ENCODE measurements at places on chromosomes 13 and 19.

- DNase-seq = no peak
These were observed 31.7 kb downstream of the ARHGAP35 start for GRCh38 chr19:46892252-46893179.

GRCh38 chr19:38036707-38037611 lies 130.0 kb downstream of the SIPA1L3 start:
- DNase-seq = peak; percentile 66

GRCh38 chr13:97242755-97243497 lies 20.8 kb downstream of the MBNL2 start:
- no peak for DNase-seq

DNA sequence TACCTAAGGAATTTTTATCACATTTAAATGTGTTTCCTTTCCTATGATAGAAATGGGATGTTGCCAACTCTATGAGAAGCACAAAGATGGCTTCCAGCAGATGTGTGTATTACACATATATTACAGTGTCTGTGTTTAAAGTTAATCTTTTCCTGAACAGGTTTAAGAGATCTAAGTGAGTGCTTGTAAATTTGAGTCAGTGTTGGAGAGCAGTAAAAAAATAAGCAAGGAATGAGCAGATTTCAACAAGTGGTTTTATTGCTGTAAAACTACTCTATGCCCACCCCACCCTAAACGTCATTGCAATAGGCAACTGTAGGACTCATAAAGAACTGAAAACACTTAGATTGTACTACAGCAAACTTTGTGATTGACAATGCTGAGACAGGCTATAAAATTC lies 248.7 kb downstream of the KLF5 start:
- DNase-seq = no peak

GRCh38 chr19:16070366-16070990 lies 5.8 kb upstream of the TPM4 start:
- no peak for DNase-seq

- no peak for DNase-seq
These were observed 88.6 kb downstream of the FGF9 start for GRCh38 chr13:21759463-21759862.

DNA sequence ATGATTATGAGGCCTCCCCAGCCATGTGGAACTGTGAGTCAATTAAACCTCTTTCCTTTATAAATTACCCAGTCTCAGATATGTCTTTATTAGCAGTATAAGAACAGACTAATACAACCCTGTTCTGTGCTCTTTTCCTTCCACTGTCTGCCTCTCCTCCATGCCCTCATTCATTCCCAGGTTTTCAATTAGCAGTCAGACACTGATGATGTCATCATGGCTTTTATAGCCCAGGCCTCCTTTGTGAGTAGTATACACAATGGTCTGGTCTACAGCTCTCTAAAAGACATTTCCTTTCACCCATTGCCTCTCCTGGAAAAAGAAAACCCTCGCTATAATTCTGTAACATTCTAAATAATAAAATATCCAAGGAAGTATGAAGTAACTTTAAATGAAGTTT lies 25.5 kb downstream of the FGF14 start:
- DNase-seq = no peak

DNA sequence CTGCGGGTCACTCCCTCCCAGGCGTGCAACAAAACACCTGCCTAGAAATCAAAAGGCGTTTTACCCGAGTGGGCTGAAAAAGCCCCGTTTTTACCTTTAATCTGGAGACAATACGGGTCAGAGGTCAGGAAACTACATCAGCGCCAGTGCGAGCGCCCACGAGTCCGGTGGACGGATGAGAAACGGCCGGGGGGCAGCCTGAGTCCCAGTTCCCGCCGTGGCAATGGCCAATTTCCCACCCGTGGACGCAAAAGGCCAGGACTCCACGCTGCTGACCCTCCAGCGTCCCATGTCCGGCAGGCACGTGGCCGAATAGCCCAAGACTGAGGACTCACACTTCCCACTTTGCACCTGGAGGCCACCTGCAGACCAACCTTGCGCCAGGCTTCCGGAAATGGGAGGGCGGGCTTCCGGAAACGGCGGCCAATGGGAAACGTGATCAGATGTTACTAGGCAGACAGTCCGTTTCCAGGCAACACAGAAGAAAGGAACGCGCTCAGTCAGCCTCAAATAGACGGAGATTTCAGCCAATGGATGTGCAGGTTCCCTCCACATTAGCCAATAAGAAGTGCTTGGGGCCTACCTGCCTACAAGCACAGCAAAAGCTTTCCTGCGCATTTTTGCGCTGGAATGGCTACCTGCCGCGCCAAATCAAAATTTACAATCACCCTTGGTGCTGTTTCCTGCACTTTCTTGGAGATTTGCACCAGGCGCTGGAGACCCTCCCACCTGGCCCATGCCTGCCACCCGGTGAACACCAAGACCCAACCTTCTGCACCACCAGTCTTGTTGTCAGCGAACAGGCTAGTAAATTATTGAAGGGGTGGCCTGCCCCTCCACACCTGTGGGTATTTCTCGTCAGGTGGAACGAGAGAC lies 47.4 kb downstream of the ZFP14 start:
- peak; percentile 95 for DNase-seq

DNA sequence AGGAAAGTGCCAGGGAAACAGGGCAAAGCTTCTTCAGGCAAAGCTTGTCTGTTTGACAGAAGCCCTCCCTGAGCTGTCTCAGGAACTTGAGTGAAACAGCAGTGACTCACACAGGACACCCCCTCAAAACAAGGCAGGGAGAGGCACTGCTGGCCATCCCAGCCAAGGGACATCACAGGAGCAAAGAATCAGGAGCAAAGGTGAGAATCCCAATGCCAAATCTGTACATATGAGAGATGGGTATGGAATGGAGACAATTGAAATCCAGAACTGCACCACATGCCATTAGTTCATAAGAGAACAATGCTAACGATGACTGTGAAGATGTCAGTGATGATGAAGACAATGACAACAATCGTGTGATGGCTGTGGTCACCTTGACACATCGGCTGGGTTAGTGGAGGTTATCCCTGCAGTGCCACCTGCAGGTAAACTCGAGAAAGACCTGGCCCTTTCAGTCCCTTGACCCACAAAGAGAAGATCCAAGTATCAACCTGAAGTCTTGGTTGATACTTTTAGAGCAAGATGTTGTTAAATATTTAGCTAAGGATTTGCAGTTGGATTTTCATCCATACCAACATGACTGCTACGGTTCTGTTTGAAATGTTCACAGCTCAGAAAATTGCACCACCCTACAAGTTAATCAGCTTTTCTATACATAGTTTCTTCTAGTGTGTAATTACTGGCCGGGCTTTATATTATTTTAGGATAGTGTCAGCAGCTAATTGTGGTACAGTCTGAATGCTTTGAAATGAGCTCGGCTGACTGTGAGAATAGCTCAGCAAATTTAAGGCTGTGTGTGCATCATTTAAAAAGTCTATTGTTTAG lies 42.0 kb upstream of the IPO5 start:
- DNase-seq = peak; percentile 51

DNA sequence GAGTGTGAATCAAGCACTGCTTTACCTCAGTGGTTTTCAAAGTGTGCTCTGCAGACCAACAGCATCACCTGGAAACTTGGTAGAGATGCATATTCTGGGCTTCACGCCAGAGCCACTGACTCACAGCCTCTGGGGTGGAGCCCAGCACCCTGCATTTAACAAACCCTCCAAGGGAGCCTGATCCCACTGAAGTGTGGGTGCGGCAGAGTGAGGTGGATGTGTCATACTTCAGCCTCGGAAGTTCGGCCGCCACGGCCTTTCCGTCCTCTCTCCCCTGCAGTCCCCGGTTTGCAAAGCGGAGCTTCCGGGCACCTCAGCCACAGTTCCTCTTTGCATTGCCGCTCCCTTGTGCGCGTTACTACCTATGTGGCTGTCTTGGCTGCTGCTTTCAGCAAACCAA lies 33.3 kb upstream of the MICU2 start:
- no peak for DNase-seq

DNA sequence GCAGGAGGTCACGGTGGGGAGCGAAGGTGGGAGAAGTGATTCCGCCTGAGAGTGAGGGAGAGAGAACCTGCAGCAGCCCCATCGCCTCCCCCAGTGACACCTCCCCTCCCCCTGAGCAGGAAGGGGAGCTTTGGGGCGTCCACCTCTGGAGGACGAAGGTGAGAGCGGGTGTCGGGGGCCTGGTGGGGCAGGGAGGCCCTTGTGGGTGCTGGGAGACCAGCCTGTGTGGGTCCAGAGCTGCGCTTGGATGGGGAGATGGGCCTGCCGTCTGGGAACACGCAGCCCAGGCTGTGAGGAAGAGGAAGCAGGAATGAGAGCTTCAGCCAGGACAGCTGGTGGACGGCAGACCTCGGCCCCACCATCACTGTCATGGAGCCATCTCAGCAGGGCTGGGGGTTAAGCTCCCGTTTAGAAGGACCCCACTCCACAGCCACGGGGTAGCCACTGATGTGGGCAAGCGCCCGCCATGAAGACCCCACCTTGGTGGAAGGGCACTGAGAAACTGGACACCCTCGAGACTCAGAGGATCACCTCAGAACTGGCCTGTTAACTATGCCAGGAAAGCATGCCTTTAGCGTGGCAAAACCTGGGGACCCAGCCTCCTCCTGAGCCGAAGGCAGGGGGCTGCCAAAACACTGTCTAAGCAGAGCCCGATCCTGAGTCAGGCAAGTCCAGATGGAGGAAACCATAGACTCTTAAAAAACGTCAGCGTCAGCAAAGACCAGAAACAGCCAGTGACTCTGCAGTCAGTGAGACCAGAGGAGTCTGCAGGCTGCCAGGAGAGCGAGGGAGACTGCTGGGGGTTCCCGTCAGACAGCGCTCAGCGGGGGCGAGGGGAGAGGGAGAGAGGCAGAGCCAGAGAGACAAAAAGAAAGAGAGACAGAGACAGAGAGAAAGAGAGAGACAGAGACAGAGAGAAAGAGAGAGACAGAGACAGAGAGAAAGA lies 6.4 kb upstream of the PROZ start:
- peak; percentile 8 for DNase-seq

DNA sequence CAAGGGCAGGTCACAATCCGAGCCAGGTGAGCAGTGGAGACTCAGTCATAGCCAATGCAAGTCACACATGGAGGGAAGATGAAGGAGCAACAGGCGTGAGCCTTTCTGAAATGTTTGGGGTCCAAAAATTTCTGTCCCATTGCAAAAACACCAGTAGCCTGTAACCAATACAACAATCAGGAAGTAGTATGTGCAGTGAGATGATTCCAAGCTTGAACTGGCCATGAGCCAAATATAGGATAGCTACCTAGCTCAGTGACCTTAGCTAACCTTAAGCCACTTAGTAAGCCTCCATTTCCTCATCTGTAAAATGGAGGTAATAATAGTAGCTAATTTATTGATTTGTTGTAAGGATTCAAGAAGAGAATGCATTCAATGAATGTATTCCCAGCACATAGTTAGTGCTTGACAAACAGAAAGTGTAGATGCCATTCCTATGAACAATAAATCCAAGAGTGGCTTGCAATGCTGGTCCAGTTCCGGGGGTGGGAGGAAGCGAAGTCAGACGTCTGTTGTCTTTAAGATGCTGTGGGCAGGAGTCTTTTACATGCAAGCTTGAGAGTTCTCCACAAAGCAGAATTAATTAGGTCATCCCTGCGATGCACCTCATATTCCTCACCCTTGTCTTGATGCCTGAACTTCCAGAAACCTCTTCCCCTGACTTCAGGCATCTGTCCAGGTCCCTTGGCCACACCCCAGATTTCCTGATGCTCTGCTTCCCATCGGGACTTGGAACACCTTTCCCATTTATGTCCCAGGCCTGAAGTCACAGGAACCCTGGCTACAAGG lies 195.7 kb upstream of the UBL3 start:
- DNase-seq = no peak

DNA sequence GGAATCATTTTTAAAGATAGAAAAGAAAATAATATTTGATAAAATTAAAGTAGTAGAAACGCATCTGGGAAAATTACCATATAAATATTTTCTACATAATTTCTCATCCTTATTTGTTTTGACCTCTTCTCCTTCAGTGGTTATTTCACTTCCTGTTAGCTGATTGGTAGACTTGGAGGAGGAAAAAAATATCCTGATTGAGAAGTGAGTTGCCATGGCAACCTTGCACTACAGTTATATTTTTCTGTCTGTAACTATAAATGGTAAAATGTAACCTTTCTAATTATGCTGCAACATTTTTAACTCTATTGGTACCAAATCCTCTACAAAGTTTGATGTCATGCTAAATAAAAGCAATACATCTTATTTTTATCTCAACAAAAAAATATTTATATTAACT lies 45.2 kb downstream of the SCEL start:
- DNase-seq = no peak

DNA sequence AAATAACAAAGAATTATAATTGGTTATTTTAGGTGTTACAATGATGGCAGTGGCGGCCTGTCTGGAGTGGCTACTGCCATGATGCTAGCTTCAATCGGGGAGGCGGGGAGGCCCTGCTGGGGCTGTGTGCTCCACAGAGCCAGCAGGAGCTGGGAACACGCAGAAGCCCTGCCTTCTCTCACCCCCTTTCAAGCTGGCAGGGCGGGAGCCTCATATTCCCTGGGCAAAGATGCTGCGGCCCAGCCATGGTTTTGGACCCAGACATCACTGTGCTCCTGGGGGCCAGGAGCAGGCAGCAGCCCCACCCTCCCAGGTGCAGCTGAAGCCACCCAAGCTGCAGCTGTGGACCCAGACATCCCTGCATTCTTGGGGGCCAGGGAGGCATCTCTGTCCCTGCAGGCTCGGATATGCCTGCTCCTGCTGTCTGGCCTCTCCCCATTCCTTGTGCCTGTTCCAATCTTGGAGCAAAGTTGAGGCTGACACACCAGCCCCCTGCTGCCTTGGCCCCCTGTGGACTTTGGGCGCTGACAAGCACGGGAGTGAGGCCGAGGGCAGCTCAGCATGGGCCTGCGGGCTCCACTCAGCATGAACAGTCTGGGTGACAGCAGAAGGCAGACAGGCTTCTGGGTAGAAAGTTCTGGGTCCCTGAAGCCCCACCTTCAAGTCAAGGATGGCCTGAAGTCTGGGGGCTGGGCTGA lies 263.1 kb upstream of the HTR2A start:
- DNase-seq = no peak

DNA sequence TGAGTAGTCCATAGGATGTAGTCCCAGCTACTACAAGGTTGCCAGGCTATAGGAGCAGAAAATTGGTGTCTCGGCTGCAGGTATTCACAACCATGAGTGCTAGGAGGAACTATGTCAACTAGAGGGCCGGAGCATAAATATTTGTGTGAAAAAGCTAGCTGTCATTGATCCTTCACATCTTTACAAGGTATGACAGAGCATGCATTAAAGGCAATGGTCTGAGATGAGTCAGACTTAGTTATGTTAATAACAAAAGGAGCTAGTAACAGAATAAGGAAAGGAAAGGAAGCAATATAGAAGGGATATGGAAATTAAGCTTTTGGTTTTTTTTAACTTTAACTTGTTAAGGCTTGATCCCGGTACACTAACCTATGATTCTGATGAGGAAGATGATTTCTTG lies 40.9 kb upstream of the PSG9 start:
- no peak for DNase-seq

- DNase-seq = no peak
These were observed 783.3 kb upstream of the ATXN8OS start for GRCh38 chr13:69324090-69324886.

GRCh38 chr19:2036424-2036823 lies 14.6 kb downstream of the MKNK2 start:
- DNase-seq = no peak

Measured in WERI-Rb-1 (cell line).